ENCODE measurements at places on chromosomes 5 and 9. TPM values are rescaled to one million over a fixed set of nuclear protein-coding genes. Genes with fewer than 3 reads are reported as not detected.
A peak's percentile ranks its signal among the peaks of the same experiment; 100 is the strongest.

GRCh38 chr5:17373814-17374556 lies 124.0 kb upstream of the TAF11L2 start:
- H3K27me3 ChIP-seq: no peaks in the 10 kb centered on the region
- H3K36me3 ChIP-seq: no peaks in the 10 kb centered on the region
- H3K27ac ChIP-seq: no peak overlapping the region
- DNase-seq: no peak
- no peaks in the 10 kb centered on the region for H3K4me1 ChIP-seq

DNA sequence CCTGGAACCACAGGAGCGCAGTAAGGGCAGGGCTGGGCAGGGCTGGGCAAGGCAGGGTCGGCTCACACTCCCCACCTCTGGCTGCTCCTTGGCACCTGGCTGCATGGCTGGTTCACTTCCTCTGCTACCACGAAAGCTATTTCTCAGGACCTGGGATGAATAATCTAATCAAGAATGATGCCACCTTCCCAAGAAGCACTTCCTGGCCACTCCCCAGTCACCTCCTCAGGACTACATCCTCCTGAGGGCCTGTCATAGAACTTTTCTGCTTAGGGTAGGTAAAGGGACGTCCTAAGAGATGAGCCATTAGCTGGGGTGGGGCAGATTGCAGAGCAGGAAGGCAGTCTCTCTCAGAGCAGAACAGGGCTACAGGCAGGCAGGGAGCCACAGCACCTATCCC lies 288.2 kb upstream of the MAP3K1 start:
- no peaks in the 10 kb centered on the region for H3K27me3 ChIP-seq
- H3K4me3 ChIP-seq: no peak overlapping the region

DNA sequence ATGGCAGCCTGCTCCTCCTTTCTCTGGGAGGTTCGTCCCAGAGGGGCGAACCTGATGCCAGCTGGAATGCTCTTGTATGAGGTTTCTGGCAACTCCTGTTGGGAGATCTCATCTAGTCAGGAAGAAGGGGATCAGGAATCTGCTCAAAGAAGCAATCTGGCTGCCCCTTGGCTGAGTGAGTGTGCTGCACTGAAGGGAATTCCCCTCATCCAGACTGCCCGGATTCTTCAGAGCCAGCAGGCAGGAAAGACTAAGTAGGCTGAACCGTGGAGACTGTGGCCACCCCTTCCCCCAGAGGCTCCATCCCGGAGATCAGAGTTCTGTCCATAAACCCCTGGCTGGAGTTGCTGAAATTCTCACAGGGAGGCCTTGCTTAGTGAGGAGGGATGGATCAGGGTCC lies 476.0 kb downstream of the CSNK1G3 start:
- H3K27me3 ChIP-seq: no peaks in the 10 kb centered on the region
- H3K27ac ChIP-seq: no peak overlapping the region
- no peaks in the 10 kb centered on the region for H3K36me3 ChIP-seq
- H3K4me3 ChIP-seq: no peak overlapping the region
- no peaks in the 10 kb centered on the region for H3K4me1 ChIP-seq

- H3K4me1 ChIP-seq: no peaks in the 10 kb centered on the region
- no peak overlapping the region for H3K4me3 ChIP-seq
- H3K27me3 ChIP-seq: no peaks in the 10 kb centered on the region
- DNase-seq: no peak
- no peak overlapping the region for H3K27ac ChIP-seq
- no peaks in the 10 kb centered on the region for H3K36me3 ChIP-seq
These were observed 75.7 kb downstream of the TARS1 start for GRCh38 chr5:33516421-33516820.

GRCh38 chr5:103498211-103498610 lies 64.4 kb downstream of the NUDT12 start:
- no peak overlapping the region for H3K4me3 ChIP-seq
- H3K36me3 ChIP-seq: no peaks in the 10 kb centered on the region
- H3K27me3 ChIP-seq: peaks cover 7% of the 10 kb centered on the region
- no peaks in the 10 kb centered on the region for H3K4me1 ChIP-seq
- DNase-seq: no peak

DNA sequence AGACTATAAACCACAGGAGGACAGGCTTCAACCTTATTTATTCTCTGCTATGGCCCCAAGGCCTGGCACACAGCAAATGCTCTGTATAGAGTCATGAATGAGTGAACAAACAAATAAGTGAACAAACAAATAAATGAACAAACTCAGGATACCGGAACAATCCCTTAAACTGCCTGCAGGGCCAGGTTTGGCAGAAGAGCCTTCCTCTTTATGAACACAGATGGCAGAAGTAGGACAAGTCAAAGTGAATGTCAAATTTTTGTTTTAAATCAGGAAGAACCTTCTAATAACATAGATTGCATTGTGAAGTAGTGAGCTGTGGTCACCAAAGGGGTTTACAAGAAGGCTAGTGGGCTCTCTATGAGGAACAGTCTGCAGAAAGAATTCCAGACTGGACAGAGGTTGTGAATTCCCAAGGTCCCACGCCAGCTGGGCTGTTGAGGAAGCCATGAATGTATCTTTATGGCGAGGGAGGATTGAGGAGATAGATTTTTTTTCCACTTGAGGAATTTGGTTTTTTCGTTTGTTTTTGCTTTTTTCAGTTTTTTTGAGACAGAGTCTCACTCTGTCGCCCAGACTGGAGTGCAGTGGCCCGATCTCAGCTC lies 30.3 kb upstream of the STING1 start:
- H3K4me3 ChIP-seq: peak overlapping the region; percentile 66
- peaks cover 58% of the 10 kb centered on the region for H3K4me1 ChIP-seq
- peak overlapping the region; percentile 87 for H3K27ac ChIP-seq
- H3K36me3 ChIP-seq: peaks cover 3% of the 10 kb centered on the region

GRCh38 chr5:172482156-172483020 lies 28.1 kb upstream of the SH3PXD2B start:
- no peak for DNase-seq
- H3K27me3 ChIP-seq: no peaks in the 10 kb centered on the region
- H3K27ac ChIP-seq: no peak overlapping the region
- no peaks in the 10 kb centered on the region for H3K4me1 ChIP-seq
- H3K36me3 ChIP-seq: no peaks in the 10 kb centered on the region

- H3K27ac ChIP-seq: peak overlapping the region; percentile 11
- H3K36me3 ChIP-seq: peaks cover 74% of the 10 kb centered on the region
- H3K4me3 ChIP-seq: no peak overlapping the region
- H3K27me3 ChIP-seq: no peaks in the 10 kb centered on the region
- DNase-seq: no peak
- H3K4me1 ChIP-seq: peaks cover 4% of the 10 kb centered on the region
These were observed 25.8 kb downstream of the NSUN2 start for GRCh38 chr5:6606884-6607558.

- H3K36me3 ChIP-seq: no peaks in the 10 kb centered on the region
- H3K4me1 ChIP-seq: no peaks in the 10 kb centered on the region
- H3K27ac ChIP-seq: no peak overlapping the region
- DNase-seq: no peak
These were observed 59.5 kb upstream of the TMEM215 start for GRCh38 chr9:32723789-32724325.

Gene ZBTB34
- 7.0 TPM for total RNA-seq

Gene ATG10
- 5.8 TPM for total RNA-seq

Gene CEL
- total RNA-seq: 2.0 TPM

Gene FAM221B
- not detected for total RNA-seq

All from activated CD4-positive, alpha-beta T cell treated with anti-CD3 and anti-CD28 coated beads, Interleukin-2, amount 10 ng/mL, durations not matched to agents 24 days and 14 days (primary cell).